B cell (primary cell): ENCODE measurements at places on chromosomes 7 and 10. TPM values are rescaled to one million over a fixed set of nuclear protein-coding genes. Genes with fewer than 3 reads are reported as not detected.

DNA sequence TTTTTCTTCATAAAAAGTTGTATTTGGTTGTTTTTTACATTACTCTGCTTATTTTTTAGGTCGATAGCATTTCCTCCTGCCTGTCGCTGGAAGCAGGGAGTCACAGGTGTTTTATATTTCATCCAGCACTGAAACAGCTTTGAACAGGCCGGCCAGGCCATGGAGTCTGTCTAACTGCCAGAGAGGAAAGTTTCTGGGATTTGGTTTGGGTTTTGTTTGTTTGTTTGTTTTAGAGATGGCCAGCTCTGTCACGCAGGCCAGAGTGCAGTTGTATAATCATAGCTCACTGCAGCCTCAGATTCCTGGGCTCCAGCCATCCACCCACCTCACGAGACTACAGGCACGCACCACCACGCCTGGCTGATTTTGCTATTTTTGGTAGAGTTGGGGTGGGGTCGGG, 23.4 kb downstream of the PROSER2 start:
- no peak for DNase-seq

- no peak for DNase-seq
These were observed 35.3 kb downstream of the AMZ1 start for GRCh38 chr7:2723138-2723850.

DNA sequence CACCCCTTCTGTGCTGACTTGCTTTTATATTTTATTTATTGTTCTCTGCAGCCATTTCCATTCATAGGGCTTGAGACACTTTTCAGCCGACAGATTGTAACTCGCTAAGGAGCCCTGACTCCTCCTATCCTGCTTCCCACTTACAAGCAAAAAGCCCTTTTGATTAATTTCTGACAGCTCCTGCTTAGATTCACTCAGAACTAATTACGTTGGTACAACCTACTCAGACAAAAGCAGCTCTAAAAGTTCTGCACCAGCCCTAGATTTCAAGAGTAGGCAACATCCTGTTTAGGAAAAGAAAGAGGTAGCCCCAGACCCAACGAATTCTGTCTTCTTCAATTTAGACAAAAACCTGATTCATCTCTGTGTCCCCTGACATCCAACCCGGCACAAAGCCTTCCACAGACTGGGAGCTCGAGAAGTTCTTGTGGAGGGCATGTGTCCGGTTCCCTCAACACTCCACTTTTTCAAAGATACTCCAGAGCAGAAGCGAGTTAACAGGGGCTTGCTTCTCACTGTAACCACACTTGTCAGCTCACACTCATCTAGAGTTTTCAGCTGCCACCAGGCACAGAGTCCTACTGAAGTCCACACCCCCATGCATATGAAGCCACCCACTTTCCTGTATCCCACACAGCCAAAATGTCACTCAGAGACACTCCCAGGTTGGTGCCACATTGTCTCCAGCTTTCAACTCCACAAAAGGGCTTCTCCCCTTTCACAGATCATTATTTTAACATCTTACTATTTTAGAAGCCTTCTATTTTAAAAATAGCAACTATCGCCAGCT, 113.6 kb upstream of the NFE2L3 start:
- DNase-seq, result no peak

- DNase-seq, result no peak
These were observed 79.1 kb downstream of the AASS start for GRCh38 chr7:122064971-122065370.

DNA sequence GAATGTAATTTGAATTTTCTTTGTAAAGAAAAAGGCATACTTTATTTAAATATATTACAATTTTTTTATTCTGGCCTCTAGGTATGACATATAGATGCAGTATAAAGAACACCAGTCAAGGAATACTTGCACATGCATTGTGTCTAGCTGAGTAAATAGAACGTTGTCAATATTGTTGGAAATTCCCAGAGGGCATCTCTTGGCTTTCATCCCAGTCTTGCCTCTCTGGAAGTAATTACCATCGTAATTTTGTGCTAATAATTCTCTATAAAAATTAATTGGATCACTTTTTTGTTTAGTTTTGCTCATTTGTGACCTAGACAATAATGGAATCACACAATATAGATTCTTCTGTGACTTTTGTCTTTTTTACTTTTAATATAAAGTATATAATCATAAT, 1052.3 kb upstream of the CELF2 start:
- no peak for DNase-seq

- DNase-seq, result no peak
These were observed 498 bp upstream of the C10orf53 start for GRCh38 chr10:49678827-49679479.

SSMEM1 gene
- not detected in 2 replicates for total RNA-seq

KLF14 gene
- 0.19 and 0.27 TPM in 2 replicates for total RNA-seq
